ENCODE measurements at places on chromosomes 5 and 9. TPM values are rescaled to one million over a fixed set of nuclear protein-coding genes. Genes with fewer than 3 reads are reported as not detected.

Gene GADD45G
- total RNA-seq: 47.6 TPM

Gene PHF24
- 0.22 TPM for total RNA-seq

Gene GRIN1
- not detected for total RNA-seq

Gene ECM2
- total RNA-seq: 8.5 TPM

Gene CA9
- total RNA-seq: 0.30 TPM

Gene OR1J2
- total RNA-seq: not detected

Gene ARID3C
- total RNA-seq: not detected

Gene NOXA1
- total RNA-seq: 2.2 TPM

Gene FAM153A
- total RNA-seq: 1.4 TPM

Gene GRXCR2
- 5.5 TPM for total RNA-seq

Gene MAT2B
- total RNA-seq: 59.1 TPM

Gene TLX3
- total RNA-seq: not detected

Gene EGFLAM
- total RNA-seq: 8.8 TPM

- no peak for DNase-seq
These were observed 190.2 kb upstream of the SNX2 start for GRCh38 chr5:122584411-122585300.

DNA sequence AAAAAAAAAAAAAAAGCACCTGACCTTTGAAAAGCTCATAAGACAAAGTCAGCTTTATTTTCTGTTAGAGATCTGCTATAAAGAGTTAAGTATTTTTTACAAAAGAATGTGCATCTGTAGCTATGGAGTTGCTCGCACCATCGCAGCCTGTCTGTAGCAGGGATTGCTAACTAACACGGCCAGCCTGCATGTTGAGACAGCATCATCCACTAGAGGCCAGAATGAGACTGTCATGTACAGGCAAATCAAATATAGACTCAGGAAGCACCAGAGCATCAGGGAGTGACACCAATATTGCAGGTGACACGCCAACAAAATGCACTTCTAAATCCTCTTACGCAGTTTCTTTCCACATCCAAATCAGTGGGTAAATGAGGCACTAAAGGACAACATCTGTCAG lies 136.3 kb upstream of the RASEF start:
- no peak for DNase-seq

DNA sequence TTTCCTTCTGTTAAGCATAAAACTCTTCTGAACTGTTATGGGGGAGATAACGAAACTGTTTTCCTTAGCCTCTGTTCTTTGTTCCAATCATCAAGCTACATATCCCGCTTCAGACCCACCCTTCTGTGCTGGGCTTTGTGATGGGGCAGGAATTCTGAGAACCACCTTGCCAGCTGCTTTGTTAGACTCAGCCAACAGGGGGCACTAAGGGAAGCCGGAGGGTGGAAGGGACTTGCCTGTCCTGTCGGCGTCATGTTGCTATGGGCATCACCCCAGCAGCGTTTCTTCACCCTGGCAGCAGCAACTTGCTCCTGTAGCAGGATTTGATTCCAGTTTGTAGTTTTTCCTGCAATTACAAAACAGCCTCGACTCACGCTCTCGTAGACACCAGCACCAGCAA lies 169.1 kb downstream of the CAAP1 start:
- no peak for DNase-seq

DNA sequence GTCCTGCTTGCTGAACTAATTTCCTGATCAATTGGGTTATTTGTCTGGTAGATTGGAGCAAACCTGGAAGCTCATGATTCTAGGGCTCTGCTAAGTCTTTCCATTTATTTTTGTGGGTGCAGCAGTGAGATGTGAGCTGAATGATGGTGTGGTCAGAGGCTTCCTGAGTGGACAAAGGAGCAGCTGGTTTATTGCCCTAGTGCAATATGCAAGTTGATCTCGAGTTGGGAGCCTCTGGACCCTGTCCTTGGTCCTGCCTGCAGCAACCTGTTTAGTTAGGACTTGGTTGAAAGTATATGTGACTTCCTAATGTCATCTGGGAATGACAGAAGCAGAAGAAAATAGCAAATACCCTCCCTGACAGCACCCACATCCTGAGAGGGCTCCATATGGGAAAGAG lies 4.2 kb upstream of the UNC5A start:
- DNase-seq: no peak

GRCh38 chr9:129776566-129776937 lies 23.7 kb upstream of the PTGES start:
- DNase-seq: no peak

DNA sequence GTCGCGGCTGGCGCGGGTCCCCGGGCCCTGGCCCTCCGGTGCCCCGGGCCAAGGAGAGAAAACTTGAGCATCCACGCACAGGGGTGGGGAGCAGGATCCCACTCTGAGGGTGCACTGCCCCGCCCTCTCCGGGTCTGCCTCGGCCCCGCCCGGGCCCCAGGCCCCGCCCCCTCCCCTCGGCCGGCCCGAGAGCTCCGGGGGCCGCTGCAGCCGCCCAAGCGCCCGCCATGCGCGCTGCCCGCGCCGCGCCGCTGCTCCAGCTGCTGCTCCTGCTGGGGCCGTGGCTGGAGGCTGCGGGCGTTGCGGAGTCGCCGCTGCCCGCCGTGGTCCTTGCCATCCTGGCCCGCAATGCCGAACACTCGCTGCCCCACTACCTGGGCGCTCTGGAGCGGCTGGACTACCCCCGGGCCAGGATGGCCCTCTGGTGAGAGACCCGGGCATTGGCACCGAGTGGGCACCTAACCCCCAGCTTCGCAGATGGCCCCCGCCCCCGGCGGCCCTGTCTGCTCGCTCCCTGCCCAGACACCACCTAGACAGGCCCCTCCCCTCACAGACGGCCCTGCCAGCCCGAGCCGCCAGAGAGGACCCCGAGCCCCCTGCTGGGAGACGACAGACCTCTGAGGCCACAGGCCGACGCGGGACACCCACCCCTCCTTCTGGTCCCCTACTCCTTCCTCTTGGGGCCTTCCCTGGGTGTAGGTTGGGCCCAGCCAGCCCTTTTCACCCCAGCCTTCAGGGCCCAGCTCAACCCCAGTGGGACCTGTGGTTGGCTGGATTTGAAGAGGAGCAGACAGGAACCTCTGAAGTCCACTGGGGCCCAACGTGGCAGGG lies at the start of gene CERCAM:
Gene CERCAM, plus strand, starts transcription at position 207 of the 831 bp plus-strand sequence. Its CDS starts 21 bp downstream, at position 228.
- peak; percentile 82 for DNase-seq

GRCh38 chr9:68964102-68964541 lies 49.8 kb downstream of the PRKACG start:
- no peak for DNase-seq

DNA sequence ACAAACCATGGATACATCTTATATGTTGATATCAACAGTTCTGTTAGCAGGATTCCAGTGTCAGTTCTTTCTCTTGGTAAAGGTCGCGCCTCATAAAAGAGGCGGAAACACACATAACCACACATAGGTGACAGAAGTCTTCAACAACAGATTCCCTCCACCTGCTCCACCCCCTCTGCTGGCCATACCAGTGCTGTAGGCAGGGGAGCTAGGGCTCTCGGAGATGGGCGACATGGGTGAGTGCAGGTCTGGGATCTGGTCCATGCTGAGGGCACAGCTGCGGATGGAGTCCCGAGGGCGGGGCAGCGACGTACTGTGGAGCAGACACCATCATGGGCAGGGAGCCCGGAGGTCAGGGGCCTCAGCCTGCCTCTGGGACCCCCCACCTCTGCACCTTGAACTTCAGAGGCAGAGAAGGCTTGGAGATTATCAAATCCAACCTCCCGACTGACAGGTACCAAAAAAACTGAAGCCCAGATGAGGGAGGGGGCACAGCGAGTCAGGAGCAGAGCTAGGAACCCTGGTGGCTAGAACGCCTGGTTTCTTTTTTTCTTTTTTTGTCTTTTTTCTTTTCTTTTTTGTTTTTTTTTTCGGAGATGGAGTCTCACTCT lies 12.0 kb upstream of the TOR2A start:
- no peak for DNase-seq

- DNase-seq: peak; percentile 94
These were observed 34.6 kb upstream of the NEK6 start for GRCh38 chr9:124222918-124223720.

DNA sequence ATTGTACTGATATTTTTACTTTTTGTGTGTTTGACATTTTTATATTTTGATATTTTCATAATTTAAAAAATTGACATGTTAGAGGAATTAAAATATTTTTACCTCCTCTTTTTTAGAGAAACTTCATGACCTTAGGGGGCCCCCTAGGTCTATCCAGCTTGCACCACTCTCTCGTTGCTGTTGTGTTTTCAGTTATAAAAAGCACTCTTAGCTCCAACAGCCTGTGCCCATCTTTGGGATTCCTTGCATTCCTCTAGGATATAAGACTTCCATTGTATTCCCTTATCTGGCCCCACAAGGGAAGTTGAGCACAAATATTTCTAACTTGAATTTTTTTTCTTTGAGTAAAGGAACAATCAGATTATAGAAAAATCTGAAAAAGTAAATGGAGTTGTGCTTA lies 245.3 kb downstream of the SH3GL2 start:
- no peak for DNase-seq

GRCh38 chr5:129689045-129689444 lies 58.8 kb upstream of the MINAR2 start:
- no peak for DNase-seq

- DNase-seq: no peak
These were observed 1.3 kb upstream of the SLC44A1 start for GRCh38 chr9:105243015-105243686.

DNA sequence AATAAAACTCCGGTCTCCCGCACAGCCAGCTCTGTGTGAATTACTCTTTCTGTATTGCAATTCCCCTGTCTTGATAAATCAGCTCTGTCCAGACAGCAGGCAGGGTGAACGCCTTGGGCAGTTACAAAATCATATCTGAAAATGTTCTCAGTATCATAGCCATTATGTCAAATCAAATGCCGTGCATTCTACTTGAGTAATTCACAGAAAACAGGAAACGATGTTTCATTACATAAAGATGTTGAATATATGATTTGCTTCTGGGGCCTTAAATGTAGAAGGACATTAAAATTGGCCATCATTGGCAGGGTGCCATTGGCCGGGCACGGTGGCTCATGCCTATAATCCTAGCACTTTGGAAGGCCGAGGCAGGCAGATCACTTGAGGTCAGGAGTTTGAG lies 8.5 kb downstream of the POLR3G start:
- no peak for DNase-seq

- DNase-seq: no peak
These were observed 66.8 kb upstream of the IL7R start for GRCh38 chr5:35789732-35790456.

DNA sequence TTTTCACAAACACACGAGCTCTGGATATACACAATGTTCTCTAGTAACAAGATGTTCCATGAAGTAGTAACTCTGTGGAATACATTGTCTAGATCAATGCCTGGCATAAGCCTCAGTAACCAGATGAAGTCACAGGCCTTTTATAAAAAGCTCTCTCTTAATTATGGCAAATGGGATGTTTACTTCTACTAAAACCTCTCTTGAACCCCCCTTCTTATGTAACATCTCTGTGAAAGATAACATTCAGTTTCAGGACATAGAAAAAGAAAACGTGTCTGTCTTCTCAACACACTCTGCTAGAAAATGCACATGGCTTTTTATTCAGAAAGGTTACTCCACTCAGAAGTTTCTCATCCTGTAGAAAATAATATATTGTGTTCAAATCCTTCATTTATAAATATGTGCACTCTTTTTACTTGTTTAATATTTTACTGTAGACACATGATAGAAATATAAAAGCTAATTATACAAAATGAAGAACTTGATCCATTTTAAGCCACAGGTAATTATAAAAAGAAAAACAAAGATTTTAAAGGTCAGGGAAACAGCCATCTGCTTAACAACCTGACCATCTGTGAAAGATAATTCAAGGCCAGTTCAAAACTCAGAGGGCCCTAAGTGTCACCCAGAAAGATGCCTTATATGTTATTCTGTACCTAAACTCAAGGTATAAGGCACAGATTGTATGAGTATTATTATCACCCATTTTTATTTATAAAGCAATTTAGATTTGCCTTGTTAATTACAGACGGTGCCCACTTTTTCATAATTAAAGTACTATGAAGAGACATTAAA lies 812.0 kb downstream of the CDH18 start:
- DNase-seq: no peak

DNA sequence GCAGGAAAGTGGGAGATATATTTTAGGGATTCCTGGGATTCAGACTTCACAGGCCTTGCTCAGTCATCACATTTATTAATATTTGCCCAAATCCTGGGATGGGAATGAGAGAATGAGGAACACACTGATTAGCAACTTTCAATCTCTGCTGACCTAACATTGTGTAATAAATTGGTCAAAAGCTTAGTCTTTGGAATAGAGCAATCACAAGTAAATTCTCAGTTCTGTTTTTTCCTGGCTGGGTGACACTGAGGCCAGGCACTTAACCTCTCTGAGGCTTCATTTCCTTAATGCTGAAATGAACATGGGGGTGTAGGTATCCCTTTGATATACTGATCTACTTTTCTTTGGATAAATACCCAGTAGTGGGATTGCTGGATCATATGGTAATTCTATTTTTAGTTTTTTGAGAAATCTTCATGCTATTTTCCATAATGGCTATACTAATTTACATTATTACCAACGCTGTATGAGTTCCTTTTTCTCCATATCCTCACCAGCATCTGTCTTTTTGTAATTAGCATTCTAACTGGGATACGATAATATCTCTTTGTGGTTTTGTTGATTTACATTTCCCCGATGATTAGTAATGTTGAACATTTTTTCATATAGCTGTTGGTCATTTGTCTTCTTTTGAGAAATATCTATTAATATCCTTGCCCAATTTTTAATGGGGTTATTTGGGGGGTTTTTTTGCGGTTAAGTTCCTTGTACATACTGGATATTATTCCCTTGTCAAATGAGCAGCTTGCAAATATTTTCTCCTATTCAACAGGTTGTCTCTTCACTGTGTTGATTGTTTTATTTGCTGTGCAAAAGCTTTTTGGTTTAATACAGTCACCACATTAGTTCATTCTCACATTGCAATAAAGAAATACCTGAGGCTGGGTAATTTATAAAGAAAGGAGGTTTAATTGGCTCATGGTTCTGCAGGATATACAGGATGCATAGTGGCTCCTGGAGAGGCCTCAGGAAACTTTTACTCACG lies 36.8 kb upstream of the NIPBL start:
- no peak for DNase-seq

- DNase-seq: no peak
These were observed 460.7 kb upstream of the MEF2C start for GRCh38 chr5:89343666-89344065.

GRCh38 chr9:96203867-96204501 lies 98.0 kb downstream of the HSD17B3 start:
- DNase-seq: no peak

- DNase-seq: no peak
These were observed 14.2 kb upstream of the PPP1R2B start for GRCh38 chr5:156835905-156836304.

All from Right ventricle myocardium inferior (tissue), 1 donor.